Thoracic aorta (tissue), 2 donors: ENCODE measurements at places on chromosomes 7 and 10.

DNA sequence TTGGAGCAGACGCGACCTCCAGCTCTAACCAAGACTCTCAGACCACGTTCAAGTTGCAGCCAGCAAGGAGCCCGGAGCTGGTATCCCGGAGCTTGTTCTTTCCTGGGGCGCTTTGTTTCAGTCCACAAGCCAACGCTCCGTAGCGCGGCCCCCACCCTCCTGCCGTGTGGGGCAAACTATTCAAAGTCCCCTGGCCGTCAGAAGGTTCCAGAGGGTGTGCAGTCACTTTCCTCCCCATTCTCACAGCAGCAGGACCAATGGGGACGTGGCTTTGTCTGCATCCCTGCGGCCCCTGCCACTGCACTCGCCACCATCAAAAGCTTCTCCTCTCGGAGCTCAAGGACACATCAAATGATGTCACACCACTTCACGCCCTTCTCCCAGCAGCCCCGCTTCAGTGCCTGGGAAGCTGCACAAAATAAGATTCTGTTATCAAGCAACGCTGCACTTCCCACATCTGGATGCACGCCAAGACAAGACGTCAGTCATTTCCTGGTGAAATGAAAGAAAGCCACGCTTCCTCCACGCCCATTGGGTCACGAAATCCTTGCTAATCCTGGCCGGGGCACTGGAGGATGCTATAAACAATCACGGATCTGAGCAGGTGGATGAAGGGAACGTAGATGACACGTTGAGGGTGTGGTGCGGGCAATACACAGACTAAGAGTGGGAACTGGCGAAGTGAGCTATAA, 348.2 kb downstream of the PTPRN2 start:
- DNase-seq = no peak

GRCh38 chr7:85479918-85480643, 293.2 kb upstream of the SEMA3D start:
- DNase-seq = no peak

DNA sequence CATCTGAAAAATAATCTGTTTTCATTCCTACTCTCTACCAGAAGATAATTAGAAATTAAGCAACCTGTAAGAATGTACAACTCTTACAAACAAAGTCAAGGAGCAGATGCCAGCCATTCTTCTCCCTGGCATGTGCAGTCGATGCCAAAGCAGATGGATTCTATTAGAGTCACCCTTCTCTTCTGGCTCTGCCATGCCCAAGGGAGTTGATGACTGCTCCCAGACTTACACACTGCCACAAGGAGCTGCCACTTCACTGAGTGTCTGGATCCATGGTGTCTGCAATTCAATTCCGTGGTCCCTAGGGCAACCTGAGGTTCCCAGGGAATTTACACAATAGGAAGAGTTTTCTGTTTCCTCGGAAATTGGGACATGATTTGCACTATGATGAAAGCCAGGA, 89.1 kb upstream of the IFRD1 start:
- DNase-seq = no peak

GRCh38 chr10:49313501-49314070, 14.6 kb downstream of the C10orf71 start:
- no peak for DNase-seq

DNA sequence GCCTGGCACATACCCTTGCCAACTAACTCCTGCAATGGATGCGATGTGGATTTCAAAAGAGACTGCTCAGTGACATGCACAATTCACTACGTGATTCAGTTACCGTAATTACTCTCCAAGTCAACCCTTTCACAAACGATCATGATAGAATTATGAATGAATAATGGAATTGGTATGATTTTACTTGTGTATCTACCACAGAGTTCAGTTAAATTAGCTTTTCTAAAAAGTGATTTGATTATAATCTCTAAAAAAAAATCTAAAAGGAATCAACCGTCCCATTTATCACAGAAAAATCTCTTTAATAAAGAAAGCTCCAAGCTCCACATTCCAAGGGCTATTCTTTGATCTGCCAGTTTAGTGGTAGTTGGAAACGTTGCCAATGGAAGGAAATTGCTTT, 30.4 kb upstream of the RSU1 start:
- DNase-seq = no peak

DNA sequence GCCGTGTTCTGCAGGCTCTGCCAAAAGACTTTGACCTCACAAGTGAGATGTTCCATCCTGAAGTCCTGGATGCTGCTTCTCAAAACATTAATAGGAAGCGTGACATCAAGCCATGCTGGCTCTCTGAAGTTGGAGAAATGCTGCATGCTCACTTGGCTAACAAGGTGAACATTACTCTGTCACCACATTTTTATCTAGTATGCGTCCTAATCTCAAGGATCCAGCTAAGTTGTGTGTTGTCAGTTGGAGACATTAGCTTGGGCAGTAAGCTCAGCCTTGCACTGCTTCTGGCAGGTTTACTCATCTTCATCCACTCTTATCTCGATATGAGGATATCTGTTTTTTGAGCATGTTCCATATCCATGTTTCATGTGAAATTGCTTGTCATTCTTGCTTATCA, 165.2 kb downstream of the SDK1 start:
- DNase-seq = no peak

- no peak for DNase-seq
Measured at GRCh38 chr10:89954787-89955566, 253.6 kb downstream of the KIF20B start.

DNA sequence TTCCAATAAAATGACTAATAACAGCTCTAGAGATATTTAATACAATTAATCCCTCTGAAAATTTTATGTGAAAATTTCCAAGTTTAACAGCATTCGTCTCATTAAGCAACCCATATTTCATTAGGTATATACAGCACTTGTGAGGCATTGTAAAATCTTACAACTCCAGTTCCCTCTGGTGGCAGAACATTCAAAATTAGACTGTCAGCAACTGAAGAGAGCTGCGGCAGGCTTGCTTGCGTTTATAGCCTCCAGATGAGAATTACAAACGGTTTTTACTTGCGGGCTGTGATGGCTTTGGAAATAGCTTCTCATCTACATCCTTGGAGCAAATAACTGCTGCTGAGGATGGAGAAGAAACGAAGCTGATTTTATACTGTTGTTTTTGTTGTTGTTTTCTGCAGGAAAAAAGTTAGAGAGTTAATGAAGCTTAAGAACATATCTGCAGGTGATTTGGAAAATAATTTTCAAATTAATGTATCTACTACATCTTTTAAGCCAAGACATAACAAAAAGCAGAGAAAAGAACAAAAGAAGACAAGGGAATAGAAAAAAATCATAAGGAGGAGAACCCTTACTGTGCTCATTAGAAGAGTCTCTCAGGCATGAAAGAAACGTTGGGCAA, 171.3 kb downstream of the MAGI2 start:
- no peak for DNase-seq

DNA sequence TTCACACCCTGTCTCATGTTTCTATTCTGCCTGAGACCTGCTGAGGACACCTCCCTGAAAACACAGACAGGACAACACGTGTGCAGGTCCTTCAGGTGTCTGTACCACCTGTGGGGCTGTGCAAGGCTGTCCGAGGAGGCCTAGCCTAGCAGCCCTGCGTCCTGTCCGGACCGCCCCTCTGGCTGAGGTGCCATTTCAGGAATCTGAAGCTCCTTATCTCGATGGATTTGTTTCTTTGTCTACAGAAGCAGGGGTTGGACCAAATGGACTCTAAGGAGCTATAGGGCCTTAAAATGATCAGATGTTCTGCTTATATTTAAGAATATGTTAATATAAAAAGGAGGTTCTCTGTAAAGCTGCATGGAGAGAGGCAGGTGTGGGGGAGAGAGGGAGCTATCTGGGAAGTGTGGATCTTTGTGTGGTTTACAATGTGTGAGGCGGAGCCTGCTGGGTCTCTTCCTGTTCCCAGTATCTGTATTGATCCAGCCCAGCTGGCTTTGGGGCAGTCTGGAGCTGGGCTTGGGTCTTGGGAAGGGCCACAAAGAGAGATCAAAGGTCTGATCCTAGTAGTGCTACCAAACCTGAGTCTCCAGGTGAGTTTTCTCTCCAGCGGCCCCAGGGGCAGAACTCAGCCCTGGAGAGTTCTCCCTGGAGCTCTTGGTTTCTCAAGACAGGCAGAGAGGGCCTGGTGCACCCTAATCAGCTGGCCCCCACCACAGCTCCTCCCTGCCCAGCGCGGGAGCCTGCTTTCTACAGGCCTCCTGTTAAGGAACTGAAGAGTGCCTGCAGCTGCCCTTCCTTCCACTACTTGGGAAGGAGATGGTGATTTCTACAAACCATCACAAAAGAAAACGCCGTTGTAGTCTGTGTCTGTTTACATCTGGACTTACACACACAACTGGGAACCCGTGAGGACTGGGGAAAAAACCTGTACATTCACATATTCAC, 3.4 kb upstream of the MNX1 start:
- no peak for DNase-seq

- no peak for DNase-seq
Measured at GRCh38 chr10:52574697-52575096, 197.9 kb downstream of the MBL2 start.

DNA sequence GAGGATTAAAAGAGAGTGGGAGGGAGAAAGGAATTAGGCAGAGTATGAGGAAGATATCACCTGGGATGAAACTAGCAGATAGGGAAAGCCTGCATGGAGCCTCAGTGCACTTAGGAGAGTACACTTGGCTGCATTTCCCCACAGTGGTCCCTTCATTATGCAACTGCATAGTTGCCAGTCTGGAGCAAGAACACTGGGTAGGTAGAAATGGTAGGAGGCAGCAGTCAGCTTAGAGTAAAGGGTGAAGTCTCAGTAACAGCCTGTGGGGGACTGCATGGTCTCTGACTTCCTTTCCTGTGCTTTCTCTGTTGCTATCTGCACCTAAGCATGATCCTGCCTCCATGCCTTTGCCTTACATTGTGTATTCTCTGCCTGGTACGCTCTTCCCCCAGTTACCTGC, 14.0 kb upstream of the PCGF5 start:
- DNase-seq = no peak

DNA sequence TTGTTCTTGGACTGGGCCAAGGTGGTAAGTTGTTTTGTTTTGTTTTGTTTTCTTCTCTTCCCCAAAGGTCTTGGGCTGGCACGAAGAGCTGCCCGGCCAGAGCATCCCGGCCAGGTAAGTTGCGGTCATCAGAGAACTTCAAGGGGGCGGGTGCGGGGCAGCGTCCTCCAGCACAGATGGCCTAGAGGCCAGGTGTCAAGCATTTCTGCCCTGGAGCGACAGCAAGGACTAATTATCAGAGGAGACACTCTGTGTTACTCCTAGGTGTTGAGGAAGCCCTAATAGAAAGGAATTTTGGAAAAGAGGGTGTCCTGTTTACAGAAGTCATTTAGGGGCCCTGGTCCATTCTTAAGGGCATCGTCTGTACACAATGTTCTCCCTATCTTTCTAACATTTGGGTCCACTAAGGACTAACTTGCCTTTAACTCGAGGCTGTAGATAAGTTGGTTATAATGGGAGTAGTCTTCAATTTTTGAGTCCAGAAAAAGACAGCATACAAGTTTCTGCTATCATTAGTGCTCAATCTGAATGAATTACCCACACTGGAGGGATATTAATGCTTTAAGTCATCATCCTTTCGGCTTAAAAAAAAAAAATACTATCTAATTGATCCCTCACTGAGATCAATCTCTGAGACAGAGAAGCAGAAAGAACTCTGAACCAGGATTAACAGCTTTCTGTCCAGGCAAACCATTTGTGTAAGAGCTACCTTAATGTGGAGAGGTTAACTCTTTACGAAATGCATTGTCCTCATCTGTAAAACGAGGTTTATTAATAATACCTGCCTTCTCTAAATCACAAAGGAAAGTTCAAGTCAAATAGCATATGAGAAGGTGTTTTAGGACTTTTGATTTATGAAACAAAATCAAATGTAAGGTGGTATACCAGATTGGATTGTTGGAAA, 1.5 kb downstream of the ITGB8 start:
- DNase-seq = no peak

DNA sequence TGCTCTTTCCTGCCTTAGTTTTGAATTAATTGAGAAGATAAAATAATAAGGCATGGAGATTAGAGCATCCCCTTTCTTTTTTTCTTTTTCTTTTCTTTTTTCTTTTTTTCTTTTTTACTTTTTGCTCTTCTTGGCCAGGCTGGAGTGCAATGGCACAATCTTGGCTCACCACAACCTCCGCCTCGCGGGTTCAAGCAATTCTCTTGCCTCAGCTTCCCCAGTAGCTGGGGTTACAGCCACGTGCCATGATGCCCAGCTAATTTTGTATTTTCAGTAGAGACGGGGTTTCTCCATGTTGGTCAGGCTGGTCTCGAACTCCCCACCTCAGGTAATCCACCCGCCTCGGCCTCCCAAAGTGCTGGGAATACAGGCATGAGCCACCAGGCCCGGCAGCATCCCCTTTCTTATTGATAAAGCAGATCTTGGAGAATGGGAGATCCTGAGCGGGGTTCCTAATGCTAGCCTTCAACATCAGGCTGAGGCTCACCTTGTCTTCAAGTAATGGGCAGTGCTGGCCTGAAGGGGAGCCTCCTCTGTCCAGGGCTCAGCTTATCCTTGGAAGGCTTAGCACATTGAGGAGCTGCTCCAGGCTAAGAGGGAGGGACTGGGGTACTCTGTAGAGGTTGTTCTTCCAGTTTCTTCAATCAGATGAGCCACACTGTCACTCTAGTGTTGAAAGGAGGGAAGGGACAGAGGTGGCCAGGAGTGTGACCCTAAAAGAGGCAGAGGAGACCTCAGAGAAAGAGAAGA, 27.9 kb downstream of the GSTO2 start:
- no peak for DNase-seq

DNA sequence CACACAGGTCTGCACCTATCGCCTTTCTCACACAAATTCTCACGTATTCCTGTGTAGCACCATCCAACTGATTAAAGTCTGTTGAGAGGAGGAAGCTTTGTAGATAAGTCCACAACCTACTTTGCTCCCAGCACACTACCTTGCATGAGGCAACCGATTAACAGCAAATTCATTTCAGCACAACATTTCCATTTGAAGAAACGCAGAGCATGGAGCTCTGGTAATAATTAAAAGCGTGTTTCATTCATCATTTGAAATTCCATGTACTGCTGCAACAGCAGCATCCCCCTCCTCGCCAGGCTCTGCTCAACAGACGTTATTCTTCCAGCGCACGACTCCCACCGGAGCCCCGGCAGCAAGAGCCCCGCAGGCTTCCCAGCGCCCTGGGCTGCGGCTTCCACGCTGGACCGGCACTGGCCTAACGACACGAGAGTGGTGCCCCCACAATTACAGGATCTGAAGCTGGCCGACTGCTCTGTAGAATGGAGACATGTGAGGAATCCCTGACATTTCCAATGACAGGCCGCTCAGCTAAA, 118.8 kb downstream of the DIP2C start:
- DNase-seq = no peak

- DNase-seq = no peak
Measured at GRCh38 chr7:45098983-45099839, 10.4 kb upstream of the NACAD start.

GRCh38 chr7:87223666-87224065, 4.1 kb upstream of the TMEM243 start:
- no peak for DNase-seq

- DNase-seq = no peak
Measured at GRCh38 chr10:128035557-128035973, 90.7 kb downstream of the MKI67 start.

DNA sequence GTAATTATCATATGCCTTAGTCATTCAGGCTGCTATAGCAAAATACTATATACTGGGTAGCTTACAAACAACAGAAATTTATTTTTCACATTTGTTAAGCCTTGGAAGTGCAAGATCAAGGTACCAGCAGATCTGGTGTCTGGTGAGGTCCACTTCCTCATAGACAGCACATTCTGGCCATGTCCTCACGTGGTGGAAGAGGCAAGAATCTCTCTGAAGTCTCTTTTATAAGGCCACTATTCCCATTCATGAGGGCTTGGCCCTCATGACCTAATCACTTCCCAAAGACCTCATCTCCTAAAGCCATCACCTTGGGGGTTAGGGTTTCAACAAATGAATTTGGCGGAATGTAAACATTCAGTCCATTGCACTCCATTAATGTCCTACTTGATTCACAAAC, 137.5 kb upstream of the C1GALT1 start:
- no peak for DNase-seq
